Glutamatergic neuron (in vitro differentiated cells): ENCODE measurements at places on chromosomes 3 and 15.

DNA sequence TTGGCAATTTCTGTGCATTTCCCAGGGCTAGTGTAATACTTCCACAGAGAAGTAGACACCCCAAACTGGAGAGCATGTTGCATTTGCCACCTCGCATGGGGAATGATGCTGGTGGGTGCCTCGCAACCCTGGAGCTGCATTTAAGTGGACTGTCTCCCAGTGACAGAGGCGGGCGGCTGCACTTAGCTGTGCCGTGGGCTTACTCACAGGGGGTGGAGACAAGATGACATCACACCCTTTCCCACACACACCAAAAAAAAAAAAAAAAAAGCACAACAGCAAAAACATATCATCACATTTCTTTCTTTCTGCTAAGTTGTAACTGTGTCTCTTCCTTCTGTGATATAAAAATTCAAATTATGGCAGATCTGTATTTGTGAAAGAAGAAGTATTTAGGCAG lies at the start of gene ABI3BP:
Gene ABI3BP (minus strand): TSS at position 113 of the 400 bp plus-strand sequence. CDS start 37 bp downstream, at position 76.
- DNase-seq, result peak; percentile 28

GRCh38 chr15:67048281-67049279 lies 16.8 kb upstream of the SMAD3 start:
- DNase-seq, result no peak

- DNase-seq, result no peak
Measured at GRCh38 chr3:113436809-113437208, 4.5 kb downstream of the CFAP44 start.

DNA sequence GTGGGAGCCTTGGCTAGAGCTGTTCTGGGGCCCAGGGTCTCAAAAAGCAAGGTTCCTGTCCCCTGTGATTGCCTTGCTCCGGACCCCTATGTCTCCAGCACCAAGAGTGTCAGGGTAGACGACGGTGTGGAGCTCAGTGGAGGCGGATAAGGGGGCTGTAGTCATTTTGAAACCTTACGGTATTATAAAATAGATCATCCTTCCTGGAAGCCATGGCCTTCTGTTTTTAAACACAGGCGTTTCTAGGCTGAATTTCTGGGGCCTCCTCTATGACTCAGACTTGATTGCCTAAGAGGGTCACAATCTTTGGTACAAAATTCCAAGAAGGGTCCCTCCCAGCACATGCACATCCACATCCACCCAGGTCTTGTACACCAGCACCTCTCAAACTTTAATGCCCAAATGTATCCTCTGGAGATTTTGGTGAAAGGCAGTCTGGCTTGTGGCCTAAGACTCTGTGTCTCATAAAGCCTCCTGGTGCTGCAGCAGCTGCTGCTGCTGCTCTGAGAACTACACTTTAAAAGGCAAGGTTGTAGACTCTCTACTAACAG lies 70.5 kb upstream of the XCR1 start:
- DNase-seq, result no peak

GRCh38 chr3:144114767-144115166 lies 143.1 kb downstream of the DIPK2A start:
- DNase-seq, result no peak
